ENCODE measurements at places on chromosomes 1 and 21.

GRCh38 chr1:197692965-197693364 lies 82.3 kb downstream of the DENND1B start:
- DNase-seq: peak; percentile 43

- peak; percentile 35 for DNase-seq
These were observed 265.9 kb downstream of the PRDM2 start for GRCh38 chr1:13965770-13966398.

- no peak for DNase-seq
These were observed 237.1 kb downstream of the HHIPL2 start for GRCh38 chr1:222310836-222311235.

GRCh38 chr1:78825561-78825960 lies 175.9 kb downstream of the IFI44 start:
- no peak for DNase-seq

DNA sequence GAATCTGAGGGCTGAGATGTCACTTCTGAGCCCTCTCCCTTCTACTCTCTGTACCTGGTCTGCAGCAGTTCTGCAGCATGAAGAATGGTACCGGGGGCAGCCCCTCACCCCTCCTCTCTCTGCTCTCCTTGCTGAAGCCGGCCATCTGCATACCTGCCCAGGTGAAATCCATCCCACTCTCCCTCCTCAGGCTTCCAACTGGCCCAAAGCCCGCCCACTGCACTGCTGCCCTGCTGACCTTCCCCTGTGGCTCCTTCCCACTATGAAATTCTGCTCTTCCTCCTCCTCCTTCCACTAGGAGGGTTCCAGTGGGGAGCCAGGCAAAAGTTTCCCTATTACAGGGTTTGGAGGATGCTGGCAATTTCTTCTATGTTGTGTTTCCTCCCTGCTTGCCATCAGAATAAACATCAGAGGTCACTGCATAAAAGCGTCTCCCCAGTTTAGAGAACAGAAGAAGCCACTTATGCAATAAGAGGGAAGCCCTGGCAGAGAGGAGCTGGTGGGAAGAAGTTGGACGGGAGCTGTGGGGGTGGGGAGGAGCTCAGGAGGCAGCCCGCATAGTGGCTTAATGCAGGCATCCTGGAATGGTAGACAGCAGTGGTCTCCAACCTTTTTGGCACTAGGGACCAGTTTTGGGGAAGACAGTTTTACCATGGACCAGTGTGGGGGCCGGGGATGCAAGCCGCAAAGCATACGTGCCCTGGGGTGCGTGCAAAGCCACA lies 30.3 kb downstream of the TMCO4 start:
- no peak for DNase-seq

GRCh38 chr1:20980051-20980450 lies 192.9 kb upstream of the HP1BP3 start:
- no peak for DNase-seq

- DNase-seq: no peak
These were observed 329.3 kb downstream of the BARHL2 start for GRCh38 chr1:90387805-90388204.

- DNase-seq: no peak
These were observed 1.8 kb downstream of the TRIM46 start for GRCh38 chr1:155175281-155175926.

DNA sequence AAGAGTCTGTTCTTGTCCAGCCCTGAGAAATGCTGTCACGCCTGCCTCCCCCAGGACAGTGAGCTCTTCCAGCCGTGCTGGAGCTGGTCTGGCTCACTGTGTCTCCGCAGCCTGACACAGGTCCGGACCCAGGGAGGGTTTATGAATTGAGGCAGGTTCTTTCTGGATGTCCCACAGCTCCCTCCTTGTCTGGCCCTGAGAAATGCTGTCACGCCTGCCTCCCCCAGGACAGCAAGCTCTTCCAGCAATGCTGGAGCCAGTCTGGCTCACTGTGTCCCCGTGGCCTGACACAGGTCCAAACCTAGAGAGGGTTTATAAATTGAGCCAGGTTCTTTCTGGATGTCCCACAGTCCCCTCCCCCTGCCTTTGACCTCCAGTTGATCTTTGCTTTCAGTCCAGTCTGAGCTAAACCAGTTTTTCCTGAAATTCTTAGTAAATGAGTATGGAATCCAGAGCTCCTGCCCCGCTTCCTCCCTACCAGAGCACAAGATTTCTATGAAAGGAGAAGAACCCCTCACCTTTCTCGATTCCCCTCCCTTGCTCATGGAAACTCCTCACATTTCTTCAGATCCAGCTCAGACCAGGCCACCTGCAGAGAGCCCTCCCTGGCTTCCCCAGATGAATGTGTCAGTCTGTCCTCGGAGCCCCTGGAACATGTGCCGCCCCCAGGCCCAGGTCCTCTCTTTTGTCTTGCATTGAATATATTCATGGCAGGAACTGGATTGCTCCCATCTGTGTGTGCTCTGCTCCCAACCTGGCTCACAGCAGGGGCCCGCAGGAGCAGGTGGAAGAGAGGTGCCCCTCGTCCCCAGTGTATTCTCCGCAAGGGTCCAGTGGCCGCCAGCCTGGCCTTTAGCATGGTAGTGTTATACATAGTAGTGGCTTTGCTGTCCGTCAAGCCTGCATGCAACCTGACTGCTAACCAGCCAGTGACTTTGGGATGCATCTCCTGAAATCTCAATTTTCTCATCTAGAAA lies 116.3 kb downstream of the EPHB2 start:
- DNase-seq: peak; percentile 68

GRCh38 chr1:178536844-178537371 lies 24.0 kb downstream of the TEX35 start:
- DNase-seq: peak; percentile 90

DNA sequence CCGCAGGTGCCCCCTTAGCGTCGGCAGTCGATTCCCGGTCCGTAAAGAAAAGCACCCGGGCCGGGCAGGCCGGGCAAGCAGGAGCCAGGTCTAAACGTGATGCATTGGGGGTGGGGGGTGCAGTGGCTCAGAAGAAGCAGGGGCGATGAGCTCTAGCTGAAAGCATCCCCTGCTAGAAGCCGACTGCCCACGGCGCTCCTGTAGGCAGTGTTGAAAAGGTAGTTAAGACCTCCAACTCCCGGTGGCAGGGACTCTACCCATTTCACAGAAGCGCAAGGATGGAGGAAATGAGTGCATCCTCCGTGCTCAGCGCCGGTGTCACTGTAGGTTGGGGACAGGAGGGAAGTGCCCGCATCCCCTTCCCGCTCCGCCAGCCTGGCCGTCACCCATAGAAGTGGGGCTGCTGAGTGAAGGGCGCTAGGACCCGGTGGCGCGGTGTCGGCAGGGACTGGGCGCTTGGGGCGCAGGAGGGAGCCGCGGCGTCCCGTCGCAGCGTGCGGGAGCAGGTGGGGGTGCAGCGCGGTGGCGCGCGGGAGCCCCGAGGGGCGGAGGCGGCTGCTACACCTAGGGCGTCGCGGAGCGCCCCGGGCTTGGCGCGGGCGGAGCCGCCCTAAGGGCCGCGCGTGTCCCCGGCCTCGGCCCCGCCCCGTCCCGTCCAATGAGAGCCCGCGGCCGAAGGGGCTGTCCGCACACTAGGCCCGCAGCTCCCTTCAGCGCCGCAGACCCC lies at the start of gene WNT2B:
TSS of gene WNT2B (plus strand) at position 688 of the 727 bp plus-strand sequence. CDS start 298 bp downstream, outside the sequence.
- no peak for DNase-seq

- no peak for DNase-seq
These were observed 185.6 kb downstream of the TOMM20 start for GRCh38 chr1:234942879-234943506.

GRCh38 chr1:20732071-20732587 lies 374 bp downstream of the SH2D5 start:
- peak; percentile 67 for DNase-seq

GRCh38 chr1:216929870-216930582 lies 206.8 kb upstream of the ESRRG start:
- DNase-seq: peak; percentile 97

- DNase-seq: peak; percentile 82
These were observed 200.5 kb upstream of the RUNX1 start for GRCh38 chr21:35249636-35250035.

- no peak for DNase-seq
These were observed 446.1 kb upstream of the PROX1 start for GRCh38 chr1:213541641-213542040.

DNA sequence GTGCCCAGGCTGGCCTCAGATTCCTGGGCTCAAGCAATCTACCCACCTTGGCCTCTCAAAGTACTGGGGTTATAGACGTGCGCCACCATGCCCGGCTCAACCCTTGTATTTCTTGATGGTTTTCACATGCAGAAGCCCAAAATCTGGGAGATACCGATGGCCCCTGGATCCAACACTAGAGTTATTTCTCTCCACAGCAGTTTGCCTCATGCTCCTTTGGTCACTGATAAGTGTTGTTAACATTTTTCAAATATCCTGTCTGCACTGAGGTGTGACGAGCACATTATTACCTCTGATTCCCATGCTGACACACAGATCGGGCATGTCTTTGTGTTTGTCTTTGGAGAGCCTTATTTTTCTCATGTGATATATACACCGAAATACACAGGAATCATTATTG lies 107.0 kb downstream of the KIF26B start:
- peak; percentile 67 for DNase-seq

DNA sequence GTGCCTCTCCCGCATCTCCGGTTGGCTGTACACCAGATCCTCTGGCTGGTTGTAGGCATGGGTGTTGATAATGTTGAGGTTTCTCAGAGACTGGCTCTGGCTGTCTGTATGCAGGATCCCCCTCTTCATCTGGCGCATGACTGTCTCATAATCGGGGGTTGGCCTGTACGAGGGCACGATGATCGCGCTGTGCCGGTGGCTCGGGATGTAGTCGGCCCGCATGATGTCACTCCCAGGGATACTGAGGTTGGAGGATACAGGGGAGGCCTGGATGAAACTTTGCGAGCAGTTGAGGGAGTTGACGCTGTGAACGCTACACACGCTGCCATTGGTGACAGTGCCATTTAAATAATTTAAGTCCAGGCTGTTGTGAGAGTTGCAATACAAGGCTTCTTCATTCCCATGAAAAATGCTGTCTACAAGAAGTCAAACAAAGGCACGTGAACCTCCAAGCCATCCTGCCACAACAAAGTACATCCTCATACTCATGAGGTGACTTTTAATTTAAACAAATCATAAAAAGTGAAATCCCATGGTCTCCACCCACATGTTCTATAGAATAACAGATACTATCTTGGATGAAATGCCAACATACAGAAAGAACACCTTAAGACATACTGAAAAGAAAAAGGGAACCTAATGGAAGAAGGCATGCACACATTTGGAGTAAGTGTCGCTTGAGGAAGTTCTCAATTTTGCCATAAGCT lies 103.6 kb downstream of the SMYD2 start:
- no peak for DNase-seq

DNA sequence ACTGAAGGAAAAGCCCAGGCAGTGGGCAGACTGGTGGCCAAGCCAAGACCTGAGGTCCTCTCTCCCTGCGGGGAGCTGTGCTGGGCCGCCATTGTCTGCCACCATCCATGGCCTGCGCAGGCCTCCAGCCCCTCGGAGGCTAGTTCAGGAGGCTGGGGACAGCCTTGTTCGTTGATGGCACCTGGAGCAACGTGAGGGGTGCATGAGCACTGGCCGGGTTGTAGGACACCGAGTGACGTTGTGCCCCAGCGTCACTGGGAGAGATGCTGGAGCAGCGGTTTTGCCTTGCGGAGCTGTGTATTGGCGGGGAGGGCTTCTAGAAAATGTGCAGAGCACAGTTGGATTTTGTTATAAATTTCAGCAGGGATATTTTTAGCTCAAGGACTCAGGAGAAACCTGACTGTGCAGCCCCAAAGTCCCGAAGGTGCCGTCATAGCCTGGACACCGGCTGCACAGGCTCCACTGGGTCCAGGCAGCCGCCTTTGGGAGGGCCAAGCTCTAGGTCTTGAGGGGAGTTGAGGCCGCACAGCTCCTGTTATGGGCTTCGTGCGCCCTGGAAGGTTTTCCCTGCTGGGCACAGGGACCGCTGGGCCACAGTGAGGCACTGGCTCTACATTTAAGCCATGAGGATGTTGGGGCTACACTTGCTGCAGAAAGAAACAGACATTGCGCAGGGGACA lies 48.2 kb upstream of the ADARB1 start:
- DNase-seq: no peak

DNA sequence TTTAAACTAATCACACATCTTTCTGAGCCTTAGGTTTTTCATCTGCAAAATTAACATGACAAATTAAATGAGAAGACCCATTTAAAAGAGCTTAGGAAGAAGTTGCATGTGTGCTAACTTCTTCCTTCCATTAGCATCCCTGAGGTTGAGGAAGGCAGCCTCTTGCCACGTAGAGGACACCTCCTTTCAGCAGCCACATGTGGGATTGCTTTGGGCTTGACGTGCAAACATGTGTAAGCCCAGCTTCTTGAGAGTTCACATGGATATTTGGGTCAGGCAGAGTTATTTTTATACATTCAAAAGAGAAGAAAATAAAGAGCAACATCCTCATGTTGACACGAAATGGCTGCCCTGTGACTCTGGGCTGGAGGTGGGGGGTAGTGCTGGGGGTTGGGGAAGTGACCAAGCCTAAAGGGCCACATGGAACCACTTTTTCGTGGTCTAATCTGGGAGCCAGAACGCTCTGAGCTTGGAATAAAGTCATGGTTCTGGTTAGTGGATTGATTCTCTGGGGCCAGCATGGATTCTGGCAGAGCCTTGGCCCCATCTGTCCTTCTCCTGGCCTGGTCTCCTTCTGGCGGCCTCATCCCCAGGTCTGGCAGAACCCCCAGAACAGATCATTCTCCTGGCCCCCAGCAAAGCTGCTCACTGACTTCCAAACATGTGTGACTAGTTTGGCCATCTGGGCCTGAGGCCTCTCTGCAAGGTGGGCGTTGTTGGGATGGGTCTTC lies 137.1 kb upstream of the USP24 start:
- no peak for DNase-seq

- DNase-seq: no peak
These were observed 18.4 kb upstream of the PRDM16 start for GRCh38 chr1:3050603-3051002.

- no peak for DNase-seq
These were observed 33.9 kb downstream of the C1orf141 start for GRCh38 chr1:67100833-67101232.

- no peak for DNase-seq
These were observed 758 bp upstream of the CNTN2 start for GRCh38 chr1:205041998-205042910.

- no peak for DNase-seq
These were observed 97.4 kb downstream of the GIPC2 start for GRCh38 chr1:78143152-78143551.

GRCh38 chr1:111571239-111571638 lies 48.4 kb upstream of the RAP1A start:
- no peak for DNase-seq

DNA sequence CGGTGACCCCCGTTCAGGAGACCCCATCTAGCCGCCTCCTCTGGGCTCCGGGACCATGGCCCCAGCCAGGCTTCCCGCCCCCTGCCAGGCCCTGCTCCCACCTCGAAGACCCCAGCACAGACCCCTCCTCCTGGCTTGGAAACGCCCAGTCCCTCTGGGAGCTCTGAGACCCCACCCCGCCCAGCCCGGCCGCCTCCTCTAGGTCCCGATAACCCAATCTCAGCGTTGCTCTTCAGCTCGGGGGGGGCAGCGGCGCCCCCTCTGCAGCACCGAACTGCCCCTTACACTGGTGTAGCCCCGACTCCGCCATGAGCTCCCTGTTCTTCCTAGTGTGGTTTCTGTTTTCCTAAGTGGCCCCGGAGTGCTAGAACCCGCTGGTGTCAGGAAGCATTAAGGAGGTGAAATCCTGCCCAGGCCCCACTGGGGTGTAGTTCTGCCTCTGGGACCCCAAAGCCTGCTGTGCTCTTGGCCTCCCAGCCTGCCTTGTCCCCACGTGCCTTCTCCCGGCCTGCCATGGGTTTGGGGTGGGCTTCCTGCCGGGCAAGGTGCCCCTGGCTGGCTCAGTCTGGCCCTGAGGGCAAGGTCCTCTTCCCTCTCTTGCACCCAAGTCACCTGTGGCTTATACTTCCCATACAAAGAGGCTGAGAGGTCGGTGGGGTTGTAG lies 10.7 kb upstream of the MMEL1 start:
- DNase-seq: no peak

- peak; percentile 95 for DNase-seq
These were observed 3.8 kb upstream of the TINAGL1 start for GRCh38 chr1:31572323-31573104.
